ENCODE measurements at places on chromosomes 3 and 15.

GRCh38 chr3:47379411-47379899 lies 1.4 kb upstream of the PTPN23 start:
- no peak for DNase-seq

DNA sequence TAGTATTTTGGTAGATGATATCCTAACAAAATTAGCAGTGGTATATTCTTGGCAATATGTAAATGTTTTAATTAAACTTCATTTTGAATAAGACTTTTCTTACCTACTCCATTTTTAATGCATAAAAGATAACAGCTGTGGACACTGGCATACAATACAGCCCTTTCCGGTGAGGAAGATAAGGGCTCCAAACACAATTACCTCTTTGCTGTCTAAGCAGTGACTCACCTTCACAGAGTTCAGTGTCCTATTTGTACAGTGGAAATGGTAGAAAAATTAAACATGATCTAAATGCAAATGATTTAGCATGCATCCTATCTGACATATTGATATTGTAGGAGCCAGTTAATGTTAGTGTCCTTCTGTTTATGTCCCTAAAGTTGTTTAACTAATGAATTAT lies 969.4 kb downstream of the PLOD2 start:
- peak; percentile 48 for DNase-seq

GRCh38 chr3:64163755-64164148 lies 61.5 kb downstream of the PRICKLE2 start:
- peak; percentile 78 for DNase-seq

DNA sequence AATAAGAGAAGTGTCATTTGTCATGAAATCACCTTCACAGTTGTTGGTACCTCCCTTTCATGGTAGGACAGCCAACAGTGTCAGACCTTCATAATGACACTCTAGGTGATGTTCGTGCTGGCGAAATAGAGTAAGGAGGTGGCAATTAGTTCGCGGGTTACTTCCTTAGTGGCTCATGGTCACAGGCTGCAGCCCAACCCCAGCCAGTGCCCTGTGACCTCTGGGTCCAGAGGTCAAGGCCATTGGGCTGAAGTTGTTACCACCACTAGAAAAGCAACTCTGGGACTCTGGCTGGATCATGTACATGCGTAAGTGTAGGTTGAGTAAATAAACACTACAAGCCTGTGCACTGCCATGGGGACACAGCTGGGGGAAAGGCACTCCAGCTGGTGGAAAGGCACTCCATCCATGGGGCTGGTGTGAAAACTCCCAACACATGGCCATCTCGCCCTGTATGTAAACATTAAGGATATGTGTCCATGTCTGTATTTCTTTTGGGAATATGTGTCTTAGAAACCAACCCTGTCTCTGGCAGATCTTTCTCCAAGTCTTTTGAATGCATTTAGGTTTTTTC lies 106.7 kb downstream of the RYK start:
- DNase-seq, result no peak

DNA sequence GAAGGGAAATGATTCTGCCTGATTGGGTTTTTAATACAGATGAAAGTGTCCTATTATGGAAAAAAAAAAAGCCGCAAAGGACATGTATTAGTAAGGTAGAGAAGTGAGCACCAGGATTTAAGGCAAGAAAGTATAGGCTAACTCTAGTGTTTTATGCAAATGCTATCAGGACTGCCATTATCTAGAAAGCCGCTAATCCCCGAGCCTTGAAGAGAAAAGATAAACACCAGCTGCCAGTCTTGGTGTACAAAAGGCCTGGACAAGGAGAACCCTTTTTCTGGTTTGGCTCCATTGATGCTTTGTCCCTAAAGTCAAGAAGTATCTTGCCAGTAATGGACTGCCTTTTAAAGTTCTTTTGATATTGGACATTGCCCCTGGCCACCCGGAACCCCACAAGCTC lies 8.6 kb upstream of the TRIM59 start:
- DNase-seq, result no peak

DNA sequence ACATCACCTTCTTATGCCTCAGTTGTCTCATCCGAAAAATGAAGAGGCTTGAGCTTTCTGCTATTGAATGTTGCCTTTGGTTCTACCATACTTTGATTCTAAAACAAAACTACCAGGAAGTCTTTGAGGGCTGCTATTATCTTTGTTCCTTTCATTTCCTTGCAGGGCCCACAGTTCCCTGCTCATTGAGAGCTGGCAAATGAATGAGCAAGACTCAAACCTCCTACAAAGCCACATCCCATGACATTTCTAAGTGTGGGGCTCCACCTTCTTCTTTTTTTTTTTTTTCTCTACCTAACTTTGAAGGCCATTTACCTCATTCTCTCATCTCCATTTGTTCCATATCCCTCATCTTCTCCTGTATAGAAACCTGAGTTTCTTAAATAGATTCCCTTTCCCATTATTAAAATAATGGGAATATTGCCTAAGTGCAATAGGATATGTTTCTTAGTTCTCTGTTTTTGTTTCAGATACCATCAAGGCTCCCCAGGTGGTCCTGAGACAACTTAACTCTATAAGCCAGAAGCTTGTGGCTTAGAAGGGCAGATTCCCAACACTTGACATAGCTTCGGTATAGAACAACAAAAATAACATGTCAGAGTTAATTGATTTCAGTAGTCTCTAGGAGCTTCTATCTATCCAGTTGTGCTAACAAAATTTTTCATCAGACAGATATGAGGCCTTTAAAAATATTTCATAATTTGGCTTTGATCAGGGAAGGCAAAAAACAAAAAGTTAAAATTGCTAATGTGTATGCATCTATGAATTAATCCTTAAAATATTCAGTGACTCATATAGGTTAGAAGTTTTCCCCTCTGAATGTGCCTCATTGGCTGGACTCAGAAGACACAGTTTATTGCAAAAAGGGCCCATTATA lies 951.6 kb downstream of the TUSC7 start:
- peak; percentile 65 for DNase-seq

DNA sequence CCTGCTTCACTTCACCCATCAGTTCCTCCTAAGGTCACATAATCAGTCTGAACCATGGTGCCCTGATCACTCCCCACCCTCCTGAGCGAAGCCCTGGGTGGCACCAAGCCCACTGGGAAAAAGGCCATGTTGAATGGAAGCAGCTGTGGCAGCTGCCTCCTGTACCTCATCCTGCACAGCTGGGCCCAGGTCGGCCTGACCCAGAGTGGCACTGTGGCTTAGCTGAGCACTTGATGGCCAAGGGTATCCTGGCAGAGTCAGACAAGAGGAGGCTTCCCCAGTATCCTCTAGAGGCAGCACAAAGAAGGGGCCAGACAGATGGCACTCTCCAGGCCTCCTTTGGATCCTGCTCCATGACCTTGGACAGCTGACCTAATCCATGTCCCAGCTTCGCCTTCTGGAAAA lies 68.4 kb downstream of the TLE3 start:
- no peak for DNase-seq

GRCh38 chr3:49626796-49627195 lies 47.4 kb upstream of the APEH start:
- DNase-seq, result no peak

GRCh38 chr3:141491929-141492328 lies 5.1 kb downstream of the RASA2 start:
- no peak for DNase-seq

- peak; percentile 91 for DNase-seq
Observed at GRCh38 chr3:72082186-72082715, 297.3 kb upstream of the PROK2 start.

GRCh38 chr15:62413786-62414185 lies 248.7 kb upstream of the C2CD4B start:
- peak; percentile 92 for DNase-seq

- peak; percentile 51 for DNase-seq
Observed at GRCh38 chr15:29322415-29322814, 52.8 kb upstream of the NSMCE3 start.

All from fibroblast of the aortic adventitia (primary cell).